ENCODE measurements at places on chromosomes 4 and X. TPM values are rescaled to one million over a fixed set of nuclear protein-coding genes. Genes with fewer than 3 reads are reported as not detected.

- DNase-seq, result no peak
Measured at GRCh38 chr4:139537292-139537691, 18.7 kb downstream of the SETD7 start.

DNA sequence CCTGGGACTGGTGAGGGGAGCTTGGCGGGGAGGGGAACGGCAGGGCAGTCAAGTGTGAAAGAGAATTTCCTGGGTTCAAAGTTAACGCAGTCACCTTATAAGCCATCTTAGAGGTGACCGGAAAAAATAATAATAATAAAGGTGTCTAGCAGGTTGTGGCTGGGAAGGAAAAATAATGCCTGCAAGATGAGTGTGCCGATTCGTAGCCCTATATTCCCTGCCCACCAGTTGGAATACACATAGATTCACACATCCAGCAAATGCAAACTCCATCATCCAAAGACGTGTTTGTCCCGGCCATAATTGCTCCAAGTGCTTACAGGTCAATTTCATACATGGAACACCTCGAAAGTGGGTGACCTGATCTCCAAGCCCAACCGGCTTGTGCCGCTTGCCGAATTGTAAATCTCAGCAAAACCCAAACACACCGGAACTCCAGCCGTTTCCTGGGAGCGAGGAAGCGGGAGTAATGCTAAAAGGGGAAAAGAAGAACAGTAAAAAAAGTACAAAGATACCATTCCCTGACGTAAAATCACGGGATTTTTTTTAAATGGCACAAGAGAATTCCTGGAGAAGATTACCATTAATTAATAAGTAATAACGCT, 1.3 kb upstream of the FAT1 start:
- DNase-seq, result no peak

DNA sequence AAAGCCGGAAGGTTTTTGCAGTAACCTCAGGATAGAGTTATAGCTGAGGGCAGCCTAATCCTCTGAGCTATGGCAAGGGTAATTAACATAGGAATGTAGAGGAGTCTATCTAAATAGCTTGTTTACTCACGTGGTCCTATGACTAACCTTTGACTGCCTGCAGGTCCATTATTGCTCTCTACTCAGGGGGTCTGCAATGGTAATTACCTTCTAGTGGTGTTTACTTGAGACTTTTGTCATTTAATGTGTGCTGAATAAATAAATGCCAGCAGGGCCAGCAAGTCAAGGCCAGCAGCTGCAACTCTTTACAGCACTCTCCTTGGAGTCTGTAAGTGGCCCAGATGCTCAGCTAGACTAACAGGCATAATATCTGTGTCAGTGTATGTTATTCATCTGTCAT, 212.7 kb upstream of the FMR1 start:
- no peak for DNase-seq

Gene GABRQ
- polyA plus RNA-seq, result 0.85 TPM

GRCh38 chr4:38330321-38330720, 333.7 kb upstream of the KLF3 start:
- DNase-seq, result no peak

GRCh38 chr4:80361329-80361900, 25.9 kb downstream of the CFAP299 start:
- peak; percentile 15 for DNase-seq

Gene RAPGEF2
- polyA plus RNA-seq, result 27.6 TPM

GRCh38 chrX:72270316-72270866, 6.7 kb downstream of the RPS4X start:
- no peak for DNase-seq

Gene ADGRG4
- not detected for polyA plus RNA-seq

DNA sequence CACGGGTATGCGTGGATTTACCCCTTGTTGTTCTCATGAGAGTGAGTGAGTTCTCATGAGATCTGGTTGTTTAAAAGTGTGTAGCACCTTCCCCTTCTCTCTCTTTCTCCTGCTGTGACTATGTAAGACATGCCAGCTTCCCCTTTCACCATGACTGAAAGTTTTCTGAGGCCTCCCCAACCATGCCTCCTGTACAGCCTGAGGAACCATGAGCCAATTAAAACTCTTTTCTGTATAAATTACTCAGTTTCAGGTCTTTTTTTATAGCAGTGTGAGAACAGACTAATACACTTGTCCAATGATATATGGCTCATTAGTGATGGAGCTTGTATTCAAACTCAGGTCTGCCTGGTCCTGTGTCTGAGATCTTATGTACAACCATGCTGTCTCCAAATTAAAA, 28.5 kb upstream of the RTL3 start:
- no peak for DNase-seq

Gene TMEM150C
- 3.5 TPM for polyA plus RNA-seq

- no peak for DNase-seq
Measured at GRCh38 chrX:37332987-37333658, 16.0 kb upstream of the PRRG1 start.

GRCh38 chrX:13059637-13060499, 15.4 kb upstream of the FAM9C start:
- no peak for DNase-seq

DNA sequence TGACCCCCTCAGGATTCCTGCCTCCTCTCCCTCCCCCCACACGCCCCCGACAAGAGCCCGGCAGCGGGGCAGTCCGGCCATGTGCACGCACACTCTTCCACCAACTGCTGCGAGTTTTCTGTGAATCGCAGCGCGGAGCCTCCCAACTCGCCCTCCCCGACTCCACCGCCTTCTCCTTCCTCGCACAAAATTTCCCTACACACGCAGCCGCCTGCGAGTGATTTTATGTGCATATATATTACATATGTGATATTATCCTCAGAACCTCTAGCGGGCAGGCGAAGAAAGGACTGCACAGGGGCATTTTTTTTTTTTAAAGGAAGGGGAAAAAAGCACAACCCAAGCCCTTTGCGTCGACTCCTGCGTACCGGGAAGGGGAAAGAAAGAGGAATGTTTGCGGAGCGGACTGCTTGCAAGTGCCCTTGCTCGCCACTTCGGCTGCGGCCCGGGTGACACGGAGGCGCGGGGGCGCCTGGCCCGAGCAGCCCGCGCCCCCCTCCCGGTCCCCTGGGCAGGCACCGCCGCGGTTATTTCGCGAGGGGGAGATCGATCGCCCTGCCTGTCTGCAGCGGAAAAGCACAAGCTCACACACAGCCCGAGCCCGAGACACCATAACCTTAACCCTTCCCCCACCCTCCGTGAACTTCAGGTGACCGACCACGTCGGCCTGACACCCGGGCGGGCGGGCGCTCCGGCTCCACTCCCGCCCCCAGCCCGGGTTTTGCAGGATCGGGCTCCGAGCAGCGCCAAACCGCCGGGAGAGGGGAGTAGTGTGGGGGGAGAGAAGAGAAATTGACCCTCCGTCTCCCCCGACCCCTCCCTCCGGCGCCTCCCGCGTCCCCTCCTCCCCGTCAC, 2.3 kb downstream of the ZNF827 start:
- peak; percentile 90 for DNase-seq

Gene XAGE2
- polyA plus RNA-seq, result not detected

GRCh38 chr4:112403101-112403945, 106.2 kb downstream of the ALPK1 start:
- DNase-seq, result peak; percentile 14

GRCh38 chr4:163440040-163440439, 33.5 kb downstream of the TKTL2 start:
- no peak for DNase-seq

DNA sequence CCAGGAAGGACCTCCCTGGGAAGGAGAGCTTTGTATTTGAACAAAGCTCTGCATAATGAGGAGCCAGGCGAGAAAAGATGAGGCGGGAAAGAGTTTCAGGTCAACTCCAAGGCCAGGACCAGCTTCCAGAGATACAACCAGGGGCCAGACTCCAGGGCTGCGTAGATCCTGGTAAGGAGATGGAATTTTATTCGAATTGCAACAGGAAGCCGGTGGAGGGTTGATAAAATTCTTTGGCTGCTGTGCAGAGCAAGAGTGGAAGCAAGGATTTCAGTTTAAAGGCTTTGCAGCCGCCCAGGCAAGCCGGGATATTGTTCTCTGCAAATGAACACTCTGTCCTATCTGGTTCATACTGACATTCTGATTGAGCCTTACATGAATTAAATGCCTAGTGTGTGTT, 40.2 kb upstream of the CBR4 start:
- DNase-seq, result no peak

DNA sequence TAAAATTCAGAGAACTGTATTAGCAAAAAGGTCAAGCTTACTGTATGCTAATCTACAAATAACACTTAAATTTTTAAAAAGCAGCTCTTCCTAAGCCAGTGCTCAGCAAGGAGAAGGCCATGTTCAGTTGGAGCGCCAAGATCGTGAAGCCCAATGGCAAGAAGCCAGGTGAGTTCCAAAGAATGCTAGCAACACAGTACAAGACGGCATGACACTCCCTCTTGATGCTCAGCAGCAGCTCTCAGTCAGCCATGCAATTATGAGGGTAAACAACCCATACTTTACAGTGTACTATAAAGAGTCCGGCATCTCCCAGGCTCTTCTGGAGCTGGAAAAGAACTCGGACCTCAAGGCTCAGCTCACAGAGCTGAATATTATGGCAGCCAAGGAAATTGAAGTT, 34.9 kb downstream of the STX18 start:
- no peak for DNase-seq

- no peak for DNase-seq
Measured at GRCh38 chr4:102429553-102429952, 71.6 kb upstream of the NFKB1 start.

GRCh38 chr4:169305651-169306050, 34.9 kb upstream of the SH3RF1 start:
- DNase-seq, result peak; percentile 27

Gene ELF4
- polyA plus RNA-seq, result 9.2 TPM

GRCh38 chr4:16875487-16875886, 23.0 kb downstream of the LDB2 start:
- DNase-seq, result no peak

- no peak for DNase-seq
Measured at GRCh38 chr4:164188236-164188635, 565.7 kb upstream of the SMIM31 start.

- DNase-seq, result no peak
Measured at GRCh38 chr4:165059386-165059785, 5.7 kb downstream of the TRIM75 start.

- DNase-seq, result no peak
Measured at GRCh38 chr4:76784237-76784636, 113.7 kb downstream of the SOWAHB start.

GRCh38 chr4:7315286-7315685, 119.4 kb downstream of the PSAPL1 start:
- no peak for DNase-seq

DNA sequence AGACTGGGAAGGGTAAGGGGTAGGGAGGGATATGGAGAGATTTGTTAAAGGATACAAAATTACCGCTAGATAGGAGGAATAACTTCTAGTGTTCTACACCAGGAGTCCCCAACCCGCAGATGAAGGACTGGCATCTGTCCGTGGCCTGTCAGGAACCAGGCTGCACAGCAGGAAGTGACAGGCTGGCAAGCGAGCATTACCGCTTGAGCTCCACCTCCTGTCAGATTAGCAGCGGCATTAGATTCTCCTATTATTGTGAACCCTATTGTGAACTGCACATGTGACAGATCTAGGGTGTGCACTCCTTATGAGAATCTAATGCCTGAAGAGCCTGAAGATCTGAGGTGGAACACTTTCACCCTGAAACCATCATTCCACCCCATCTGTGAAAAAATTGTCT, 27.9 kb upstream of the BBS7 start:
- no peak for DNase-seq

GRCh38 chrX:2484721-2485648, 15.8 kb downstream of the DHRSX start:
- DNase-seq, result peak; percentile 77

GRCh38 chrX:12956704-12957534, 18.0 kb upstream of the TMSB4X start:
- no peak for DNase-seq

GRCh38 chrX:132045456-132045855, 22.4 kb downstream of the STK26 start:
- DNase-seq, result no peak

All from hindlimb muscle (tissue), 1 donor.